ENCODE measurements at places on chromosomes 13 and 19.

GRCh38 chr19:13151605-13152355 lies 1.6 kb downstream of the IER2 start:
- peak; percentile 90 for DNase-seq

DNA sequence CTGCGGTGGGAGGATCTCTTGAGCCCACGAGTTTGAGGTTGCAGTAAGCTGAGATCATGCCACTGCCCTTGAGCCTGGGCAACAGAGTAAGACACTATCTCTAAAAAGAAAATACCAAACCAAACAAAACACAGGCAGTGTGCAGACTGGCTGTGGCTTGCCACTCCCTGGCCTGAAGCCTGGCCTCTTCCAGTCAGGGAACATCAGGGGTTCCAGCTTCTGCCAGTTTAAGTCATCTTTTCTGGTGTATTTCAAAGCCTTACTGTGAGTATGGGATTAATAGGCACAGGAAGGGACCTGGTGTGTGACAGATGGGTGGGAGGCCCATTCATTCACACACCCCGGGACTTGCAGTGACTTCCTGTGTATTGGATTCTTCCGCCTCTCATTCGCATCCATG lies 27.0 kb upstream of the F2RL3 start:
- no peak for DNase-seq

DNA sequence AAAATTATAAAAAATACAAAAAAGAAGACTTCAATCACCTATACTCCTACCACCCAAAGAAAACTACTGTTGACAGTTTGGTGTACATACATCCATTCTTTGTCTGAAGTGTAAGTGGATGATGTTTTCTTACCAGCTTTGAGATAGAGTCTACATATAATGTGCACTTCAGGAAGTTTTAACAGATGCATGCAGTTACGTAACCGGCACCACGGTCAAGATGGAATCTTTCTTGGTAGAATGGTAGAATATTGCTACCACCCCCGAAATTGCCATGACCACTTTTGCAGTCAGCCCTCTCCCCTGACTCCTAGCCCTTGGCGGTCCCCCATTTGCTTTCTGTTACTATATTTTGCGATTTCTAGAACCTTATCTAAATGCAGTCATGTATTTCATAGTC lies 1.4 kb downstream of the CUL4A start:
- no peak for DNase-seq

- DNase-seq: no peak
Measured at GRCh38 chr19:43799502-43800142, 2.6 kb downstream of the LYPD5 start.

DNA sequence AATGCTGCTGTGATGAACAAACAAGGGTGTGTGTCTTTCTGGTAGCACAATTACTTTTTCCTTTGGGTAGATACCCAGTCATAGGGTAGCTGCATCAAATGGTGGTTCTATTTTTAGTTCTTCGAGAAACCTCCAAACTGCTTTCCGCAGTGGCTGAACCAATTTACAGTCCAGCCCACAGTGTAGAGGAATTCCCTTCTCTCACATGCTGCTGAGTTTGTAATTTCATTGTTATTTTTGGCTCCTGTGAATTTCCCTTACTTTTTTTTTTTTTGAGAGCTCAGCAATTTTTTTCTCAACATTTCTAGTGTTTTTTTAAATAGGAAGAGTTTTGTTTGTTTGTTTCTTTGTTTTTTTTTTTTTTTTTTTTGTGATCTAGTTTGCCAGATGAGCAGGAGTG lies 37.5 kb upstream of the ADGRE1 start:
- no peak for DNase-seq

DNA sequence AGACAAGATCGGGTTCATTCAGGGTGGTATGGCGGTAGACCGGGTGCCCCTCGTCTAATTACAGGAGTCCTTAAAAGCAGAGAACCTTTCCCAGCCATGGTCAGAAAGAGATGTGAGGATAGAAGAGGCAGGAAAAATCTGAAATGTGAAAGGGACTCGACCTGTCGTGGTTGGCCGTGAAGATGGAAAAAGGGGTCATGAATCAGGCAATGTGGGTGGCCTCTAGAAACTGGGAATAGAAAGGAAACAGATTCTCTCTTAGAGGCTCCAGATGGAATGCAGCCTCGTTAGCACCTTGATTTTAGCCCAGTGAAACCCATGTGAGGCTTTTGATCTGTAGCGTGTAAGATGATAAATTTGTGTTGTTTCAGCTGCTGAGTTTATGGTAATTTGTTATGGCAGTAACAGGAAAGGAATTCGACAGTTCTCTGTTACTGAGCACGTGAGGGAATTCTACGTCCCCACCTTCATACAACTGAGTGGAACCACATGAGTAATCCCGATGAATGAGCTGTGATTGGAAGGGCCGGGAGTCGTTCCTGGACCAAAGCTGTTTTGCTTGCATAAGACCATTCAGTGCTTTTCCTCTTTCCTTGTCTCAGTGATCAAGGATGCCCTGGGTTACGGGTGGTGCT lies 11.0 kb upstream of the CA11 start:
- DNase-seq: no peak

GRCh38 chr19:18373892-18374629 lies 11.9 kb upstream of the GDF15 start:
- DNase-seq: peak; percentile 87

DNA sequence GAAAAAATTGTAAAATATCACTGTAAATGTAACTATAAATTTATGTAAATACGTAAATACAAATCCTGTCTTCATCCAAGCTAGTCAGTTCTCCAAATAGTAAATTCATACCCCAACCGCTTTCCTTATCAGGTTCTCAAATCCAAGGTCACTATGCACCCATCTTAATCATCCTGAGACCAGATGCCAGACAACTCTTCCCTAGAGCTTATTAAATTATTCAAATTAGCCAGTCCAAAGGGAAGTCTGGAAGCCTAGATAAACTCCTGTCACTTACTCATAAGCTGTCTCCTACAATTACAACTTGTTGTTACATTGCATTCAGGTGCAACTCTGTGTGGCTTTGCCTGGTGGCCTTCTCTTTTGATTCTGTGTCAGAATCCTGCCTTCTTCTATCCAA lies 836.1 kb upstream of the PCDH20 start:
- no peak for DNase-seq

GRCh38 chr13:44153496-44153895 lies 220.1 kb upstream of the SERP2 start:
- no peak for DNase-seq

- no peak for DNase-seq
Measured at GRCh38 chr19:6087074-6087571, 23.2 kb downstream of the RFX2 start.

DNA sequence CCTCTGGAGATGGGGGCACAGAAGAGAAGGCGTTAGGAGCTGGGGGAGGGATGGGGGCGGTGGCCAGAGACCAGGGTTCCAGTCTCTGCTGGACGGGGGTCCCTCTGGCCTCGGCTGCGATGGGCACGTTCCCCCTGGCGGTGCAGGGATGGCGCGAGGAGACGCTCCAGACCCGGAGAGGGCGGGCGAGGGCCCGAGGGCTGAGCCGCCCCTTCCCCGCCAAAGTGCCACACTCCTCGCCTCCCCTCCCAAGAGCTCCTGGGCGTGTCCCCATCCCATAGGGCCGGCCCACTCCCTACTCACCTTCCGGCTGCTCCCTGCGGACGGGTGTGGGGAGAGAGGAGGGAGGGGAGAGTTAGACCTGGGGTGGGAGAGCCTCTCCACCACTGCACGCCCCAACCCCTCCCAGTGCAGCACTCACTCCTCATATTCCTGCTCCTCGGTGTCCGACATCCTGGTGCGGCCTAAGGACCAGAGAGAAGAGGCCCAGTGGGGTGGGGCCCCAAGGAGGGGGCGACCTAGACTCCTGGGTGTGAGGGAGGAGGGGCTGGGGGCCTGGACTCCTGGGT lies 2.2 kb downstream of the TNNT1 start:
- peak; percentile 30 for DNase-seq

GRCh38 chr19:39426170-39426569 lies 9.6 kb downstream of the RPS16 start:
- DNase-seq: no peak

GRCh38 chr13:106498571-106498970 lies 36.9 kb downstream of the EFNB2 start:
- DNase-seq: no peak

DNA sequence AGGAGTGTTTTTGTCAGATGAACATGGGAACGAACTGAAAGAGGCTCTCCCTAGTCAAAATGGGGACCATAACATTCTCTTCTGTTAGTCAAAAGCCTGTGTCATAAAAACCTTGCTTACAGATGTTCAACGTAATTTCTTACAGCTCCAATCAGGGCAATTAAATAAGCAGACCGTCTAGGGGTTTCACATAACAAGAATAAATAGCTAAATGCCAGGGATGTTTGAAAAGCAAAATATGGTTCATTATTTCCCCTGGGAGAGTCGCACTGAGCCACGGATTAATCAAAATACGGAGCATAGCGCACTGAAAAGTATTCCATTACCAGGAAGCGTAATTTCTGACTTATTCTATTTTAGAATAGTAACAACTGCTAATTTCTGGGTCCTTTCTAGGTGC lies 63.7 kb upstream of the MRI1 start:
- DNase-seq: no peak

DNA sequence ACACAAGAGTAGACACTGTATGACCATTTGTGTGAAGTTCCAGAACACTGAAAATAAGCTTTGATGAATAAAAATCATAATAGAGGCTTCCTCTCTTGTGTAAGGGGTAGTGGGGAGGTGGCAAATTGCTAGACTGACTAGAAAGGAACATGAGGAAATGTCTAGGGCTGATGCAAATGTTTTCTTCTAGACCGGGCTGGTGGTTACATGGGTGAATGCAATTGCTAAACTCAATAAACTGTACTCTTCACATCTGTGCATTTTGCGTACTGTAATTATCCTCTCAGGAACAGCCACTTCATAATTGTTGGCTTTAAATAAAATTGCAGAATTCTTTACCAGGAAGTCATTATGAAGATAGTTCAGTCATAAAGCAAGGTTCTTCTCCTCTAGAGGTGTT lies 5.2 kb upstream of the KBTBD7 start:
- no peak for DNase-seq

GRCh38 chr13:66074018-66074615 lies 1156.0 kb downstream of the PCDH9 start:
- no peak for DNase-seq

GRCh38 chr13:81568824-81569223 lies 1227.9 kb upstream of the SPRY2 start:
- DNase-seq: no peak

DNA sequence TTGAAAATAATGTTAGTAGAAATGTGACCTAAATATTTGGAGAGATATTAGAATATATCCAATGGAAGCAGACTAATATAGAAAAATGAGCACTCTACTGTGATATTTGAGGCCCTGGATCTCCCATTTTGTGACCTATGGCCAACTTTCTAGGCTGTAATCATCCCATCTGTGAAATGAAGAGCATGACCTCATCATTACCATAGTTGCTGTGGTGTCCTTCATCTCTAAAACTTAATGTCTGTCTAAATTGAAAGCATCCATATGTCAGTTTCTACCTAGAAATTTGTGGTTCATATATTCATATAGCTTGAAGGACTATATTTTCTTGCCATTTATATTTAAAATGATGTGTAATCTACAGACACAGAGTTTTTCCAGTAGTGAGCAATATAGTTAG lies 41.6 kb downstream of the PAN3 start:
- no peak for DNase-seq

GRCh38 chr19:11422163-11423065 lies 3.3 kb upstream of the RGL3 start:
- DNase-seq: no peak

GRCh38 chr19:19538061-19538784 lies at the start of gene CILP2:
TSS of gene CILP2 (plus strand) at chr19:19538265. CDS start at chr19:19538350, 85 bp downstream.
- no peak for DNase-seq

- no peak for DNase-seq
Measured at GRCh38 chr19:18776288-18776594, 14.9 kb downstream of the COMP start.

- DNase-seq: no peak
Measured at GRCh38 chr19:55220525-55220924, 8.0 kb downstream of the TMEM86B start.

GRCh38 chr13:107864543-107865317 lies 350.6 kb downstream of the LIG4 start:
- DNase-seq: peak; percentile 81

DNA sequence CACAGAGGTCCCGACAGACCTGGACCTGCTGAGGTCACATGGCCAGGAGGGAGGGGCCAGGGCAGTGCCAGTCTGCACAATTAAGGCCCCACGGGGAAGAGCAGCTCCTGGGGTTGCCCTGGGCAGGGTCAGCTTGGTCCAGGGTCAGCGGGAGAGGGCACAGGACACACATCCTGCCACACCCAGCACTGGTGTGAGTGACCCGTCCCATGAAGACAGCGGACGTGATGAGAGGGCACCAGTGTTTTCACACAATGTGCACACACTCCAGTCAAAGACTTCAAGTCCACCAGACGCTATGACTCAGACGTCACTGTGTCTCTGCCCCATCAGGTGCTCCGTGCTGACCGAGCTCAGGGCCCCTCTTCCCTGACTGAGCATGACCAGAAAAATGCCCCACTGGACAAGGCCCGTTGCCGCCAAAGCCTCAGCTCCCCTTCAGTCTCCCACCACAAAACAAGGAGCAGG lies 4.2 kb downstream of the TMEM259 start:
- DNase-seq: no peak

DNA sequence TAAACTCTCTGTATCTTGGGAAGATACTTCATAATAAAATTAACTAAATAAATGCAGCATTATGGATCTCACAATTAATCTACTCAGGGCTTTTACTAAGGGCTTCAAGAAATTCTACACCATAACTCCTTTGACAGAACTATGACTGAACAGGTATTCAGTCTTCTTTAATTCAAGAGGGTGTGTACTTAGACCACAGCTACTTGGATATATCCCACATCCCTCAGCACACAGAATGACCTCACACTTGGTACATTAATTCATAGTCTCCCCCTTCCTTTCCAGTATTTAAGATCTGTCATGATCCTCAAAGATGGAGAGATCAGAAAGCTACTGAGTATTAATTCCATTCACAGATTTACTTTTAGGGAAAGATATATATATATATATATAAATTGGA lies 11.6 kb downstream of the DIAPH3 start:
- DNase-seq: no peak

Data from SHP77 treated with DMSO at 0.1 percent for 48 hours (cell line).